ENCODE measurements at places on chromosomes 1 and 21.

DNA sequence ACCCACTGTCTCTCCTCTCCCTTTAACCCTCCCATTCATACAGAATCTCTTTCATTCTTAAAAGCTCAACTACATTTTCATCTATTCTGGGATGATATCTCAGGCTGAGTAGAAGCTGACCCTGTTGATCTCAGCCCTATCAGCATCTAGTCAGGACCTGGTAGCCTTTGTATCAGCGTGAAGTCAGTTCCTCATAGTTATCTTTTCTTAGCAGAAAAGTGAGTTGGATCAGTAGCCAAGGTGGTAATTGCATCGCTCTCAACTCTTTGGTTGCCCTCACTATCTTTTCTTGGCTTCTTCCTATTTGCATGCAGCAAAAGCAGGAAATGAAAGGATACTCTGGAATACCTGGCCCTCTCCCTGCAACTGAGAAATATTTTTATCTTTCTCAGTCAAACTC is 13.6 kb upstream of the GOLT1A start:
- peak; percentile 65 for DNase-seq

DNA sequence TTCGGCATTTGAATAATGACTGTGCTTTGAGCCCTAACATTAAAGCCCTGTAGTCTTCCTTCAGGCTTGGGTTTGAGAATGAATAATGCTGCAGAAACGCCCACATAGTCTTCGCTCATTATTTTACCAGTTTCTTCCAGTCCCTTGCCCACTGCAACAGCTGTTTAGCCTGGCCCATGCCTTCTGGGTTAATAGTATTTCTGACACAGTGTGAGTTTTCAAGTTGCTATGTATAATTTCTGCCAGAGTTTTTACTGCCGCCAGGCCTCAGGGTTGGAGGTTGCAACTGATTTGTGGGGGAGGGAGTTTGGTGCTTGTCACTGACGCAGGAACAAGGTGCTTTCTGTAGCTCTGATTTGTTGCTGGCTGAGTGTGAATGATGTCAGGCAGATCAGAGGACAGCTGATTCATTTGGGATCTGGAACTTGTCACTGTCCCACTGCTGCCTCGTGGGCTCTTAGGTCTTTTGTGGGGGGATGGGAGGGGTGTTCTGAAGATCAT is 109.8 kb downstream of the MAST2 start:
- DNase-seq = no peak

GRCh38 chr1:40938393-40938792 is 41.1 kb upstream of the CTPS1 start:
- DNase-seq = no peak

DNA sequence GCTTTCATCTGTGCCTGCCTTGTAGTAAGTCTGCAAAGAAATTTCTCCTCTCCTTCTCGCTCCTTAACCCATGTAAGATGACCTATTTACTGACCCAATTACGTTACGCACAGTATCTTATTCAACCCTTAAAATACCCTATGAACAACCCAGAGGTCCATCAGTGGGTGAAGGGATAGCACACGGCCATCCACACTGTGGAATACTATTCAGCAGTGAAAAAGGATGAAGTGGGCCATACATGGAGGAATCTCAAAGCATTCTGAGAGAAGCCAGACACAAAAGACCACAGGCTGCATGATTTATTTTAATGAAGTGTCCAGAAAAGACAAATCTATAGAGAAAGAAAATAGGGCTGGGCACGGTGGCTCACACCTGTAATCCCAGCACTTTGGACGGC is 23.8 kb upstream of the RSPO1 start:
- no peak for DNase-seq

DNA sequence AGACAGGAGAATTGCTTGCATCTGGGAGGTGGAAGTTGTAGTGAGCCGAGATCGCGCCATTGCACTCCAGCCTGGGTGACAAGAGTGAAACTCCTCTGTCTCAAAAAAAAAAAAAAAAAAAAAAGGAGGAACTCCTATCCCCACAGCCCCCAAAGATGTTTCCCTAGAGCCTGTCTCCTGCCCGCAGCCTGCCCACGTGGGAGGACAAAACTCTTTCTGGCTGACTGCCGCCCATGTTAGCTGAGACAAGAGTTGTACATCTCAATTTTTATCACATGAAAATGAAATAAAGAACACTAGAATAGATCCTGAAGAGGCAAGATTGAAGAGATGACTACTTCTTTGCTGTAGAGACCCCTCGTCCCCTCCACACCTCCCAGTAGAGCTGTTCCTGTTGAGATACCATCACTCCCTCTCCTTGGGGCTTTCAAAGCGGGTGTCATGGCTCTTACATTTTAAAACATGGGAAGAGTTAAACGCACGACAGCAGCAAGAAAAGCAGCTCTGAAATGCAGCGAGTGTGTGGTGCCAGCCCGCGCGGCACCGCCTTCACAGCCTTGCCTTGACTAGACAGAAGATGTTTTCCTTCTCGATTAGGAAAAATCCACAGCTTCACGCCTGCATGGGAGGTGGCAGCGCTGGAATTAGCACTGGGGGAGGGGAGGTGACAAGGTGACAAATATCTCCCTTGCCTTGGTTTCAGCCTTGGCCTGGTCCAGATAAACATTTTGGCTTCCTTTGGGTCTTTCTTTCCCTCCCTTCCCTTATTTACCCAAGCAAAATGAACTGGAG is 253.4 kb upstream of the CSF3R start:
- no peak for DNase-seq

GRCh38 chr1:98749152-98749756 is 87.7 kb downstream of the SNX7 start:
- no peak for DNase-seq

- no peak for DNase-seq
These were observed 19.7 kb upstream of the GALNT2 start for GRCh38 chr1:230047114-230047865.

GRCh38 chr1:6198646-6199297 is 623 bp downstream of the RPL22 start:
- DNase-seq = no peak

GRCh38 chr1:11944358-11944931 is 9.9 kb downstream of the PLOD1 start:
- no peak for DNase-seq
